ENCODE measurements at places on chromosomes 1 and 21.
A peak's percentile ranks its signal among the peaks of the same experiment; 100 is the strongest.

DNA sequence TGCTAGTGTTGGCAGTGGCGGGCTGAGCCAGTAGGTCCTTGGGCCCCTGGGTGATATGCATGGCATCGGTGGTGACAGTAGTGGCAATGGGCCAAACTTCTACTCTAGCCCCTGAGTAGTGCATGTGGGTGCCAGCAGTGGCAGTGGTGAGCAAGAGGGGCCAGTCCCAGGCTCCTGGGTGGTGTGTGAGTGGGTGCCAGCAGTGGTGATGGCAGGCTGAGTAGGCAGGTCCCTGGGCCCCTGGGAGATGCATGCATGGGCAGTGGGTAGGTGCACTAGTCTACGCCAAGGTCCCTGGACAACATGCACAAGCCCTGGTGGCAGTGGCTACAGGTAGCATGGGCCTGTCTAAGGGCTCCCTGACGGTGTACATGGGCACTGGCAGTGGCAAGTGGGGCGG, 24.6 kb upstream of the TTC22 start:
- DNase-seq, result no peak

DNA sequence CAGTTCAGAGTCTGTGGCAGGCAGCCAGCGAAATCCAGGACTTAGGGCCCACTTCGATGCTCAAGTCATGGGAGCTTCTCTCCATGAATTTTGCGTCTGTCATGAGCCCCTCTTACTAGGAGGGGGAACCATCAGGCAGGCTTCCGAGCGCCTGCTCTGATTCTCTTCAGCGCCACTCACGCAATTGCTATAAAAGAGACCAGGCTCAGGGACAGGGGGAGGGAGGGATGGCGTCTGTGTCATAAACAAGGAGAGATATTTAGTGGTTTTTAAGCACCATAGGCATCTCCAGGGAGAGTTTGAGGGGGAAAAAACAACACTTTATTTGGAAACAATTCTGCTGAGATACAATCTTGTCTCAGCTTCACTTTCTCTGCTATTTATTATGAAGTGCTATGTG, 60.6 kb downstream of the NAV1 start:
- DNase-seq, result no peak

GRCh38 chr1:202315576-202316168, 26.1 kb downstream of the UBE2T start:
- peak; percentile 45 for DNase-seq

DNA sequence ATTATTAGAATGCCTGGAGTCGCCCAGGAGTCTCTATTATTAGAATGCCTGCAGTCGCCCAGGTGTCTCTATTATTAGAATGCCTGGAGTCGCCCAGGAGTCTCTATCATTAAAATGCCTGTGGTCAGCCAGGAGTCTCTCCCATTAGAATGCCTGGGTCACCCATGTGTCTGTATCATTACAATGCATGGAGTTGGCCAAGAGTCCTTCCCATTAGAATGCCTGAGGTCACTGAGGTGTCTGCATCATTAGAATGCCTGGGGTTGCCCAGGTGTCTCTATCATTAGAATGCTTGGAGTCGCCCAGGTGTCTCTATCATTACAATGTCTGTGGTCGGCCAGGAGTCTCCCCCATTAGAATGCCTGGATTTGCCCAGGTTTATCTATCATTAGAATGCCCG, 66.9 kb downstream of the RNF187 start:
- no peak for DNase-seq

GRCh38 chr21:31098576-31099005, 60.3 kb upstream of the KRTAP19-8 start:
- DNase-seq, result peak; percentile 45

DNA sequence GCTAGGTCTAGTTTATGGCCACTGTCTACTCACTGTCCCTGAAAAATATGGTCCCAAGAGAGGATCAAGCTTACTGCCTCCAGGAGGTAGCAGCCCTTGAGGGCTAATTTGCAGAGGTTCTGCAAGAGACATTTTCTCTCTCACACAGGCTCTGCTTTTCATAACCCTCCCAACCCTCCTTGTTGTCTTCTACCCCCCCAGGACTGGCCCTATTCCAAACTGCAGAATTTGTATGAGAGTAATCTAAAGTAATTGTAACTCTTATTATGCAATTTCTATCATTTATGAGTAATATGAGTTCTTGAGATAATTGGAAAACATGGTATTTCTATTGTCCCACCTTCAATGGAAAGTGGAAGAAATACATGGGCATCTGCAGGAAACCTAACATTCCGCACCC, 70.4 kb upstream of the CD55 start:
- no peak for DNase-seq

- DNase-seq, result no peak
Measured at GRCh38 chr1:182658055-182658454, 26.3 kb downstream of the RGS8 start.

DNA sequence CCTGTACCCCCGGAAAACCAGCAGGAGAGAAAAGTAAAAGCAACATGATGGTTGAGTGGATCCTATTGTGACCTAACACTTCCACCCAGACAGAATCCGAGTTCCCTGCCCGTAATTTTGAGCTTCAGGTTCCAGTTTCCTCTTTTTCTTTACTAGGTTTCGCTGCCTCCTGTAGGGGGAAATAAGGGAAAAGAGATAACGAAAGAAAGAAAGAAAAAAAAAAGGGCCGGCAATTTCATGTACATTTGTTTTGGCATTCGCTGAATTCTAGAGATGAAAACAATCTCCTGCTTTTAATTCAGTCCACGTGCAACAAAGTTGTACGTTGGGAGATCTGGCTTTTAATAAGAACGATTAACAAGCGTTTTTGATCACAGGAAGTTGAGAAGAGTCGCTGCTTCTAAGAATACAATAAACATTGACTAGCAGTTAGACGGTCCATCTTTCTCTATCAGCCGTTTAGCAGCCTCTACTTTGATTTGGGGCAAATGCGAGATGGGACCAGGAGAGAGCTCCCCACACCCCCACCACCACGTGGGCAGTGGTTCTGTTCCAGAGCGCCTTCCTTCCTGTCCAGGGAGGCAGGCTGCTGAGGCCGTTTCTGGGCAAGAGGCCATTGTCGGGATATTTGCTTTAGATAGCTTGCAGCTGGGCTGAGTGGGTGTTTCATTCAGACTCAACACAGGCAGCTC, 155.9 kb upstream of the RUNX1 start:
- DNase-seq, result no peak

DNA sequence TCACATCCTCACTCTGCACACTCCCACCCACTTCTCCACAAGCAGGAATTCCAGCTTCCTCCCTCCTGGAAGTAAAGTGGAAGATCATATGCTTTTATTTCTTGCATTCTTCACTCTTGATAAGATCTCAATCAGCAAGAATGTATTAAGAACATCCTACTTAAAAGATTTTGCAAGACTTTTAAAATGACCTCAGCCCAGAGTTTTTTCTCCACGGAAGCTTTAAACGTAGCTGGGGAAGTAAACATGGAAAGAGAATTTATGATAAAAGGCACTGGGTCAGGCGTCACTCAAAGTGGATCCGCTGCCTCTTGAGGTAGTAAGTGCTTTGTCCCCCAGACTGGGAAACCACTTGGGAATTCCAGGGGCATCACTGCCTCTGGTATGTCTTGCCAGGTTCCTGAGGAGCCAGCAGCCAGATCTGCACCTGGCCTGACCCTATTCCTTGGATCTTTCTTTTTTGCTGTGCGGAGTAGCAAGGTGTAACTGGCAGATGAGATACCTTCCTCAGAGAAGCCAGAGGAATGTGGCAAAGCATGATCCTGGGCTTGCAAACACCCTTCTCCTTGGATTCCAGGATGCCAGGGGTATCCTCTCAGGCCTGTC, 33.9 kb downstream of the CDK18 start:
- no peak for DNase-seq

- DNase-seq, result no peak
Measured at GRCh38 chr1:78440381-78440793, 50.4 kb upstream of the PTGFR start.

GRCh38 chr1:197773856-197774255, 1.4 kb downstream of the DENND1B start:
- DNase-seq, result no peak

DNA sequence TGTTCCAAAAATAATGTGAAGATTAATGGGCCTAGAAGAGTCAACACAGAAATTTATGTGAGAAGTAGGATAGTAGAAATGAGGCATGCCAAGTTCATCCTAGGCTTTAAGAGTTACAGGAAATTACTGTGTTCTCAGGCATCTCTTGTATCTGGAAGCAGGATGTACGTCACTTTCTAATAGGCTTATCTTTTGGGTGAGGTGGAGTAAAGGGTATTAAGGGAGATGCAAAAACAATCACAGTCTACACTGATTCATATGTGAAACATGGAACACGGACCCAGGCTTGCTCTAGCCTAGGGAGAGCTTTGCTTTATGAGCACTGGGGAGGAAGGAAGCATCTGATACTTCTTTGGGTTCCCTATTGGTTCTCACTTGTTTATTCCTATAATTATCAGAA, 84.5 kb upstream of the RGS4 start:
- DNase-seq, result no peak

DNA sequence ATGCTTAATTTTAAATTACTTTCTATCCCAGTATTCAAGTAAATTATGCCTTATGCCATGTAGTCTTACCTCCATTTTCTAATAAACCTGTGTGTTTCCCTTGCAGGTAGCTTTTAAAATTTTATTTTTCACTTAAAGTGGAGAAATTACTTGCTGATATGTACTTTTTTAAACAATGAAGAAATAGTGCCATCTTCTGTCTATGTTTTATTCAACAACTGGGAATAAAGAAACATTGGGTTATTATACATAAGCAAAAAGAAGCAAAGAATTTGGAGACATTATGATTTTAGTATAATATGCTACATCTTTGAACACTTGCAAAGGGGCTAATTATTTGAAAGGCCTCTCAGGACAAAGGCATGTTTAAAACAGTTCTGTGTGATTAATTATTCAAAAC, 1912.9 kb downstream of the MRPL39 start:
- no peak for DNase-seq

- no peak for DNase-seq
Measured at GRCh38 chr1:77434967-77435366, 153.1 kb downstream of the AK5 start.

GRCh38 chr1:4974981-4975685, 320.7 kb downstream of the AJAP1 start:
- DNase-seq, result no peak

DNA sequence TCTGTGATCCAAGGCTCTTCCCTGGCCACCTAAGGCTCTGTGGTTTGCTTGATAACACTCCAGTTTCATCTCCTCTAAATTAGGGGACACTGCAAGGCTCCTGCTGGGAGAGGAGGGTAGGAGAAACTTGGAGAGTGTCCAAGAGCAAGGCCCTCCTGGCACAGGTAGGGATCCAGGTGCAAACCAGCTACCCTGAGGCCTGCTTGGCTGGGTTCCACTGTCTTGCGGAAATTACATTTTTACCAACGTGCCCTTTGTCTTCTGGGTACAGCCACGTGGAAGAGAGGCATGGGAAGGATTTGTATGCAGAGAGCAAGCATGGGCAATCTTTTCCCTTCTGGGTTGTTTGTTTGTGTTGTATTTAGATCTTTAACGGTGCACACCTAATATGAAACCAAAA, 132.5 kb downstream of the PRDM2 start:
- DNase-seq, result no peak

- DNase-seq, result no peak
Measured at GRCh38 chr1:35958558-35958957, 27.7 kb downstream of the AGO3 start.

DNA sequence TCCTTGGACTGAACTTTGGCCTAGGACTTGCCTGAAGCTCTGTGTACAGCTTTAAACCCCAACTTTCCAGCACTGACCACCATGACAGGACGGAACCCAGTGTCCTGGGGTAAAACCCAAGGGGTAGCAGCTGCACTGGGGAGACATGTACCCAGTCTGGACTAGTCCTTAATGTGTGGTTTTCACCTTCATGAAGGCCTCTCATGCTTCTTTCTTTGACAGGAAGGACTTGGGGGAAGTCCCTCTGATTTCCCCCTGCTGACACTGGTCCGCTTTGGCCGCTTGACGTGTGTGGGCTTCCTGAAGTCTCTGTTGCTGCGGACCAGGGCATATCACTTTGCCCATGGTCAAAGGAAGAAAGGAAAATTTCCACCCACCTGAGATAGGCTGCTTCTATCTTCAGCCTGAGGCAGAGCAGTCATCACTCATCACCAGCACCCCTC, 66.3 kb upstream of the PRDX6 start:
- DNase-seq, result no peak

DNA sequence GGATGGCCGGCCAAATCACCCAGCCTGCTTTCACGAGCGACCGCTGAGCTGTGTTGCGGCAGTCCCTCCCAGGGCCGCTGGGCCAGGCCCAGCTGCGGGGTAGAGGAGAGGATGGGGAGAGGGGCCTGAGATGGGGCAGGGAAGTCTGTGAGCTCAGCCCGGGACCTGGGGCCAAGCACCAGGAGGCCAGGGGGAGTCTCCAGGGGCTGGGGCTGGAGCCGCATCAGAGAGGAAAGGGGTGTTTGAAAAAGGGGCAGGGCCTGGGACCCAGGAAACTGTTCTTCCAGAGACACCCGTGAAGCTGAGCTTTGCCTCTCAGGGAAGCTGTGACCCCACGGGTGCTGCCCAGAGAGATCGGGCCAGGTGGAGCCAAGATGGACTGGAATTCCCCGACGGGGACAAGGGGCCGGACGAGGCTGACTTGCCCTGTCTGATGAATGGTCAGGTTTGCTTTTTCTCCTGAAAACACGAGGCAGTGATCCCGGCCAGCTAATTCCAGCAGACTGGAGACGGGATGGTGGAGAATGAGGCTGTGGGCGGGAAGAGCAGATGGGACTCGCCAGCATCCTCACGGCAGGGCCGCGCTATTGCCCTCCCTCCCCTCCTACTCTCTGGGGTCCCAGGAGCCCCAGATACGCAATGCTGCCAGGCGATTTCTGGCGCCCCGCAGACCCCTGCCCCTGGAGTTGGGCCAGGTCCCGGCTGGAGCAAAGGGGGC, 40.3 kb upstream of the COL18A1 start:
- no peak for DNase-seq

- no peak for DNase-seq
Measured at GRCh38 chr1:180230791-180231505, 884 bp downstream of the LHX4 start.

DNA sequence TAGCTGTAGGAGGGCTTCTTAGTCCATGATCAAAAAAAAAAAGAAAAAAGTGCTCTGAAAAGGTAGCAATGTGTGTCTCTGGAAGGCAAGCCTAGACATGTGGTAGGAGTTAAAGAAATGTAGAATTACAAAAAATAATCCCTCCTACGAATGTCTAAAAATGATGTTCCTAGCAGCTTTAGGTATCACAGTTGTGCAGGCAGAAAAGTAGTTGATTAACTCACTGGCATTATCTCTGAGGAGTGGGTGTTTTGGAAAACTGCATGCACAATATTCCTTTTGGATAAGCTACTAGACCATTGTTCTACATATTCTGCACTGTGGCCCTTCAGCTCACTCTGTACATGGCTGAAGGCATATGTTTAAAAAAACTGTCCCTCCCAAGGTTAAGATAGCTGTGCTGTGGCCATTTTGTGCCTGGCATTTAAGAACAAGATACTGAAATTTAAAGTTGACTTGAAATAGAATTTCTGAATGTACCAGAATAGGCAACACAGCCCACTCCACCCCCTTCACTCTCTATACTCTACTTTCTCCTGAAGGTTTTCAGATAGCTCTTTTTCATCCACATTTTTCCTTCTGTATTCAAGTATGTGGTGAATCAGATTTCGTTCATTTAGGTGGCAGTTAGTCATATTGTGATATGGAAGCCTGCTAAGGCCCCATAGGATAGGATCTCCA, 463.9 kb upstream of the LRRC7 start:
- DNase-seq, result no peak

Measured in stimulated activated CD4-positive, alpha-beta T cell treated with anti-CD3 and anti-CD28 coated beads, Interleukin-15, amount 100 ng/mL, for 48 hours (primary cell).